ENCODE measurements at places on chromosomes 7 and 10.

- no peak for DNase-seq
These were observed 15.0 kb downstream of the KIAA1217 start for GRCh38 chr10:24223953-24224352.

DNA sequence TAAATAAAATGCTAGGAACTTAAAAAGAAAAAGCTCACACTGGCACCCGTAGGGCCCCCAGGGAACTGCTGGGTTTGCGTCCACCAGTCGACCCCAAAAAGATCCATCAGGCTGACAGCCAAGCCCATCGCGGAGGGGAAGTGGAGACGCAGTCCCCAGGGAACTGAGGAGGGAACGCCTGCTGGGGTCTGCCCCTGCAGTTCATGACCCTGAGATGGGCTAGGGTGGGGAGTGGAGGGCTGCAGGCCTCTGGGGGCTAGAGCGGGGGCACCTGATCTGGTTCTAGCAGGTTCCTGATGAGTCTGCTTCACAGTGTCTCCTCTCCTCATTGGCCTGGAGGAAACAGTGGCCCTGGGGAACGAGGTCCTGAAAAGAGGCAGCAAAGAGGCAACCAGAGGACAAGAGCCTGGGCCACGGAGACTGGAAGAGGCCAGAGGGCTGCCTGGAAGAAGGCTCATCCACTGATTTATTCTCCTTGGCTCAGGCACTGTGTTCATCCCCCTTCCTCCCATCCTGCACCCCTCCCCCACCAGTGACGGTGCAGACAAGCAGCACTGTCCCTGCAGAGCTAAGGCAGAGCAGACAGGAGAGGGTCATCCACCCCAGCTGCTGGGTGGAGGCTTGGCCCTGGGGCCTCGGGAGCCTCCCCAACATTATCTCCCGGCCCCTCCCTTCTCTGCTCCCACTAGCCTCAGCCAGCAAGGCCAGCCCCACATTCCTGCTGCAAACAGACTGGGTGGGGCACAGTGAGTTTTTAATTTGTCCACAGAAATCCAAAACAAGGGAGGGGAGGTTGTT, 24.7 kb upstream of the HSPA12A start:
- peak; percentile 14 for DNase-seq

DNA sequence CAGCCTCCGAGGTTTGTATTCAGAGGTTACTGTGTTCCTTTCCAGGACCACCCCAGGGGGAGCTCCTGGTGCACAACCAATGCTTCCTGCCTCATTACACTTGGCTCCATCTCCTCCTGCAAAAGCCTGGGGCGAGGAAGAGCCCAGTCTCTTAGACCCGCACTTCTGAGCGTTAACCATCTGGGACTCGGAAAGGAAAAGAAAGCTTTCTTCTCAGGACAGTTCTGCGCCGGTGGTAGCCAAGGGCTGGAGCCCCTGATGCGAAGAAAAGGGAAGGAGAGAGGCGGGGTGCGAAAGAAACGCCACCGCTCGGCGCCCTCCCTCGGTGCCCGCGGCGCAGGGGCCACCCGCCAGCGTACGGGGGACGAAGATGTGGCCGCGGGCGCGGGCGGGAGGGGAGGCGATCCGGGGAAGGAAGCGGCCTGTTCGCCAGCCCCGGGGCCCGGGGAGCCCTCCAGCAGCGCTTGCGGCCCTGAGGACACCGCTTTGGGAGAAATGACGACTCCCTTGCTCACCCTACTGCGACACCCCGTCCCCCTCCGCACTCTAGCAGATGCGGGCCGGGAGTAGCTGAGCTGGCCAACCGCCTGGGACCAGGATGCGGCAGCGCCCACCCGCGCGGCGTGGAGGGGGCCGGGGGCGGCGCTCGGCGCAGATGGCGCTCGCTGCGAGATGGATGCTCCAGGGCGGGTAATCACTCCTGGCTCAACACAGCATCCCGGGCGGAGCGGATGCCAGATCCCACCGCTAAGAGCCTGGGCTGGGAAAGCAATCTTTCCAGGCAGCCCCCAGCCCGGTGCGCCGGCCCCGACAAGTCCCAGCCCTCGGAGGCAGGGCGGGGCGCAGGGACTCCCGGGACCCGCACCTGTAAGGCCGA, 1.3 kb downstream of the NRCAM start:
- peak; percentile 14 for DNase-seq

- peak; percentile 78 for DNase-seq
These were observed 5.5 kb downstream of the CREB3L2 start for GRCh38 chr7:137996386-137996851.

GRCh38 chr10:12586741-12587140, 237.4 kb downstream of the CAMK1D start:
- no peak for DNase-seq

DNA sequence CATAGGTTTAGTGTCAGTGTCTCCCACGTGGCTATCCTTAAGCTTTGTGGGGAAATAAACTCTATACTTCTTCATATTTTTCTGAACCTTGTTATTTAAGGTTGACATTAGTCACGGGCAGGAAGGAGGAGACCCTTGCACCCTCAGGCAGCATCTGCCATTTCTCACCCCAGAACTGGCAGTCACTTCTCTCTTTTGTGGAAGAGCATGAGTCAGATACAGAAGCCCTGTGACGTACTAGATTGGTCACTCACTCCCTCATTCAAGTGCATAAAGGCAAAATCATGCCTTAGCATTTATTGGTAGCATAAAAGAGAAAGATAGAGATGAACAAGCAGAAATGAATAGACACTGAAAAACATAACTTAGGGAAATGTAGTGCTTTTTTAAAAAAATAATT, 206.0 kb upstream of the MDFIC start:
- DNase-seq = no peak

All from fibroblast of skin of right quadriceps (primary cell).